ENCODE measurements at places on chromosomes 12 and 14.

- no peak for DNase-seq
Measured at GRCh38 chr12:75905922-75906321, 125.7 kb downstream of the PHLDA1 start.

DNA sequence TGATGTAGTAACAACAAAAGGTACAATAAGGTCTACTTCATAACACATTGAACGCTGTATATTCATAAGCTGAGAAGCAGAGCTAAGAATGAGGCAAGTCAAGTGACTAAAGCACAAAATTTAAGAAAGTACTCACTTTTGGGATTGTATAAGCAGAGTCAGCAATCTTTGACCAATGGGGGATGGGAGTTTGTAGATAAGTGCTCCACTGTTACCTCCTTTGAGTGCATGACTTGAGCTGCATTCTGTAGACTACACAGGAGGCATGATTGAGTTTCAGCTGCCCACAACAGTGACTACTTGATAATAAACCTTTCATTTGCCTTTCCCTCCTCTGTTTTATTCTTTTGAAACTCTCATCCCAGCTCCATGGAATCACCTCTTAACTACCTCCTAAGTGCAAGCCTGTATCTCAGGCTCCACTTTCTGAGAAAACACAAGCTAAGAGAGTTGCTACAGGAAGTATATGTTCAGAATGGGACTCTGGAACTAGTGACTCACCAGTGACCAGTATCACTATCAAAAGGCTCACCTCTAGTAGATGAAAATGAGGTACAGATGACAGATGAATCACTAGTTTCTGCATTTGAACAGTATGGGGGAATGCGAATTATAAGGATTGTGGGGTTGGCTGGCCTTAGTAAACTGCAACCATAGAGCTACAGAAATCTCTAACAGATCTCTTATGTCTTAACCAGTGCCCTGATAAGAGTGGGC, 49.2 kb downstream of the SLC35F4 start:
- no peak for DNase-seq

- peak; percentile 67 for DNase-seq
Measured at GRCh38 chr14:105448706-105449111, 25.9 kb upstream of the CRIP2 start.

DNA sequence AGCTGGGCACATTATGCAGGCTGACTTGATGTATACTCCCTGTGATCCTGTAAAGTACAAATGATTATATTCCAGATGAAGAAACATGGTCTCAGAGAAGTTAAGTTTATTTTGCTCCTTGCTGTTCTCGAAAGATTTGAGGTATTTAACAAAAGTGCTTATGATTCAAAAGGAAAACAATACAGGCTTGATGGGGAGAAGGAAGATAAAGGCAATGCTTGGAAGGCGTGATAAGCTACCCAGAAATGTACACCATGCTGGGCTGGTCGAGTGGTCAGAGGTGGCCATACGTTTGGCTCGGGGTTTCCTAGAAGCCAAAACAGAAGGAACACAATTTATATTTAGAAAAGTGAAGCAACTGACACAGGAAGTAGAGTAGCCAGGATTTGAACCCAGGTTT, 201.0 kb downstream of the KTN1 start:
- no peak for DNase-seq

GRCh38 chr14:93186466-93186865, 1.3 kb downstream of the LYSET start:
- DNase-seq = peak; percentile 31

GRCh38 chr14:96662116-96662970, 134.8 kb upstream of the VRK1 start:
- DNase-seq = no peak

GRCh38 chr14:64681796-64682710, 22.2 kb upstream of the PLEKHG3 start:
- no peak for DNase-seq

GRCh38 chr12:56257491-56258067, 605 bp downstream of the ANKRD52 start:
- DNase-seq = no peak

DNA sequence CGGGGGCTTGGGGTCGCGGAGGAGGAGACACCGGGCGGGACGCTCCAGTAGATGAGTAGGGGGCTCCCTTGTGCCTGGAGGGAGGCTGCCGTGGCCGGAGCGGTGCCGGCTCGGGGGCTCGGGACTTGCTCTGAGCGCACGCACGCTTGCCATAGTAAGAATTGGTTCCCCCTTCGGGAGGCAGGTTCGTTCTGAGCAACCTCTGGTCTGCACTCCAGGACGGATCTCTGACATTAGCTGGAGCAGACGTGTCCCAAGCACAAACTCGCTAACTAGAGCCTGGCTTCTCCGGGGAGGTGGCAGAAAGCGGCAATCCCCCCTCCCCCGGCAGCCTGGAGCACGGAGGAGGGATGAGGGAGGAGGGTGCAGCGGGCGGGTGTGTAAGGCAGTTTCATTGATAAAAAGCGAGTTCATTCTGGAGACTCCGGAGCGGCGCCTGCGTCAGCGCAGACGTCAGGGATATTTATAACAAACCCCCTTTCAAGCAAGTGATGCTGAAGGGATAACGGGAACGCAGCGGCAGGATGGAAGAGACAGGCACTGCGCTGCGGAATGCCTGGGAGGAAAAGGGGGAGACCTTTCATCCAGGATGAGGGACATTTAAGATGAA, 630 bp downstream of the FOS start:
- peak; percentile 60 for DNase-seq

- no peak for DNase-seq
Measured at GRCh38 chr12:18146363-18146762, 56.4 kb upstream of the RERGL start.

DNA sequence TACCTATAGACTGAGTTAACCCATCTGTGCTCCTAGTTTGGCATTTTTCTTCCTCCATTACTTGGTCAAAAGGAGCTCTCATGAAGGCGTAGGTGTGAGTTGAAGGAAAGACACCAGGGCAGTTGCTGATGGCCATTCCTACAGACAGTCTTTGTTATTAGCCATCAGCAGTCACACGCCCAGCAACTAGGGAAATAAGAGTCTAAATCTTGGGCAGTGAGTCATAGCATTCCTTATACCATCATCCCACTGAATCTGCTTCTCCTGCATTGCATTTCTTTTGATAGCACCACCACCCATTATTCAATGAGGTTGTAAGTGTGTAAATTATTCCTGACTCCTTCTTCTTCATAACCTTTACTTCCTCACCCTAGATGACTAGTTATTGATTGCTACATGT, 150.9 kb upstream of the IGF1 start:
- DNase-seq = no peak

DNA sequence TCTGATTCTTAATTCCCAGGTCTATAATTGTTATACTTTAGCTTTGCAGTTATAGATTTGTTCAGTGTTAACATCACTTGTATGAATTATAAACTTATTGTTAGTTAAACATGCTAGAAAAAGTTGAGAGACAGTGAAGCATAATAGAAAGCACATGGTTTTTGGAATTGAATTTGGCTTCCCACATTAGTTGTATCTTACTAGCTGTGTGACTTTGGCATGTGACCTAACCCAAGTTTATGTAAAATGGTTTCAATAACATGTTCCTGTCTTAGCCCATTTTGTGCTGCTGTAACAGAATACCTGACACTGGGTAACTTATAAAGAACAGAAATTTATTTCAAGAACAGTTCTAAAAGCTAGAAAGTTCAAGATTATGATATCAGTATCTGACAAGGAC, 146.3 kb downstream of the PDE3A start:
- DNase-seq = no peak

GRCh38 chr12:77189458-77189857, 124.1 kb upstream of the E2F7 start:
- DNase-seq = no peak

GRCh38 chr14:21098076-21098891, at the start of gene ZNF219:
Gene ZNF219 (minus strand): TSS chr14:21098655. CDS start chr14:21093591, 5,064 bp downstream.
- DNase-seq = peak; percentile 60

GRCh38 chr14:60512973-60513571, 4.1 kb downstream of the SIX6 start:
- no peak for DNase-seq

DNA sequence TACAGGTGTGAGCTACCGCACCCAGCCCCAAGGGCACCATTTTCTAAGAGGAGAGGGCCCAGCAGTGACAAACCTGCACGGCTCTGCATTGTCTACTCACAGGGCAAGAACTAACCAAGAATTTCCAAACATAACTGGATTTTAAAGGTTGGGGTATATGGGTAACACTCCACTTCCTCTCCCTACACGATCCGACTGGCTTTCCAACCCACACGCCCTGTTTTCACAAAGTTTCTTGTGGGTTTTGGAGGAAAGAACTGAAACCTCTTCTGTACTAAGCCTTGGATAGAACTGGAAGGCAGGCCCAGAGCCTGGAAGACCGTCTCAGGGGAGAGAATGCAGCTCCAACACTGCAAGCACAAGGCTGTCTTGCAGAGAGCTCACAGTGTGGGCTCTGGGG, 24.9 kb downstream of the SNRNP35 start:
- DNase-seq = no peak

DNA sequence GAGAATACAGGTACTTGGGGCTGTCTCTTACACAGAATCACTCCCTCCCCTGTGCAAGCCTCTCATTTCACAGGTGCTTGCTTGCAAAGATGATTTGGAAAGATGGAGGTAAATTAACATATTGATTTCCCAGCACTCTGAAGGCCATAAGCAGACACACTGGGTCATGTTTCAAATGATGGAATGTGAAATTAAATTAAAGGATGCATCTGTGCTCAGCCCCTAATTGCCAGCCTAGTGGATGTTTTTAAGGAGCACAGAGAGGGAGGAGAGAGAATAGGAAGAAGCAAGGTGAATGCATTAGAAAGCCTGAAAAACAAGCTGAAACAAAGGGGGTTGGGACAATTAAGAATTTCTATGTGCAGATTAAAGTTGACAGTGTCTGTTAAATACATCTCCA, 96.1 kb upstream of the GRIP1 start:
- no peak for DNase-seq

- no peak for DNase-seq
Measured at GRCh38 chr12:92675092-92675865, 27.5 kb upstream of the PLEKHG7 start.

DNA sequence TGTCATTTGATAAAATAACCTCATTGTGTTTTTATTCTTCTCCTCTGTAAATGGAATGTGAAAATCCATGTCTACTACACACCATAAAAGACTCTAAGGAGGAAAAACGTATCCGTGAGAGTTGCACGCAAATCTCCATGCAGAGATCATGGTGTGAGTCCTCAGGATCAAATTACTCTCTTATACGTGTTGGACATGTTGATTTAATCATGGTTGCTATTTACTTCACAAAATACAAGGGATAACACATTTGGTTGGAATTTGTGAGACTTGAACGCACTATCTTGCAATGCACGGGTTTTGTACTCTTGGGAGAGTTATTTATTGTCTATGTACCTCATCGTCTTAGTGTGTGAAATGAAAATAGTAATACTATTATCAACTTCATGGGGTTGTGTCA, 128.0 kb upstream of the RASSF8 start:
- no peak for DNase-seq

GRCh38 chr12:75548879-75549278, 37.5 kb upstream of the KRR1 start:
- no peak for DNase-seq

- DNase-seq = no peak
Measured at GRCh38 chr14:83757916-83758315, 1772.0 kb upstream of the FLRT2 start.

- DNase-seq = no peak
Measured at GRCh38 chr14:86430853-86431252, 900.9 kb downstream of the FLRT2 start.

DNA sequence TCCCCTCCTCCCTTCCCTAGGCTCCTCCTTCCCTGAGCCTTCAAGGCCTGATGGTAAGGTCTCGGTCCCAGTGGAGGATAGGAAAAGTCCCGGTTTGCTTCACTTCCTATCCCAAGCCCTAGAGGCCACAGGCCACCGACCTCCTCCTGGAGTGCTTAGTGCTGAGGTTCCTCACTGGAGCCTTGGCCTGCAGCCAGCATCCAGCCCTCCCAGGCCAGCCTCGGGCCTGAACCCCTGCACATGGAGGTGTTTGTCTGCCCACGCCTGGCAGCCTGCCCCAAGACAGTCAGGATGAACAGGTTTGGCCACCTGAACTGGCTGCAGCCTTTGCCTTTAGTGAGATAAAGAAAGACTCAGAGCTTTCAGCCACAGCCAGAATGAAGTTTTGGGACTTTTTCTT, 15.8 kb upstream of the KRT7 start:
- no peak for DNase-seq

- DNase-seq = no peak
Measured at GRCh38 chr12:43060742-43061141, 471.2 kb upstream of the PRICKLE1 start.

DNA sequence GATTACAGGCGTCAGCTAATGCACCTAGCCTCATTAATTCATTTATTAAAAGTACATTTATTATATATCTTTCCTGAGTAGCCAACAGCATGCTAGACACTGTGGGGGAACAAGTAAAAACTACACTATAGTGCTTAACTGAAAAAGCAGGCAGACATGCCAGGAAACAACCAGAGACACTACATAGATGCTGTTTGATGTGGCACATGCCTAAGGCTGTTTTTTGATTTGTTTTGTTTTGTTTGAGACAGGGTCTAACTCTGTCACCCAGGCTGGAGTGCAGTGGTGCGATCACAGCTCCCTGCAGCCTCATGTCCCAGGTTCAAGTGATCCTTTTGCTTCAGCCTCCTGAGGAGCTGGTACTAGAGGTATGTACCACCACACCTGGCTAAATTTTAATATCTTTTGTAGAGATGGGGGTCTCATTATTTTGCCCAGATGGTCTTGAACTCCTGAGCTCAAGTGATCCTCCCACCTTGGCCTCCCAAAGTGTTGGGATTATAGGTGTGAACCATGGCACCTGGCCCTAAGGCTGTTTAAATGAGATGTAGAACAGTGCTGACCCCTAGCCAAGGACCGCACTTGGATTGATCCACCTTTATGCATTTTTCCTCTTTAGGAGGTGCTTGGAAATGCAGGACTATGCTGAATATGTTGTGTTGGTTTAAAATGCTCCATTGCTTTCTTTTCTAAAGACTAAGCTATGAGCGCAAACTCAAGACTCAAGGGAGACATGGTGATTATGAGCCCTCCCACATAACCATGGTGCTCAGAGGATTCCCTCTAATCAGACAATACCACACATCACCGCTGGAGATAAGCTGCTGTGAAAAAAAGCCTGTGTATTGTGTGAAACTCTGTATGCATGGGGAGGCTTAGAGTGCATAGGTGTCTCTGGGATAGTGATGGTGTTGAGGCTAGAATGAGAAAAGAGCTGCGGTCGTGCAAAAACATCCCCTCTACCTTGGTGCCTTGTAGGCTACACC, 10.5 kb upstream of the C14orf93 start:
- DNase-seq = peak; percentile 90

DNA sequence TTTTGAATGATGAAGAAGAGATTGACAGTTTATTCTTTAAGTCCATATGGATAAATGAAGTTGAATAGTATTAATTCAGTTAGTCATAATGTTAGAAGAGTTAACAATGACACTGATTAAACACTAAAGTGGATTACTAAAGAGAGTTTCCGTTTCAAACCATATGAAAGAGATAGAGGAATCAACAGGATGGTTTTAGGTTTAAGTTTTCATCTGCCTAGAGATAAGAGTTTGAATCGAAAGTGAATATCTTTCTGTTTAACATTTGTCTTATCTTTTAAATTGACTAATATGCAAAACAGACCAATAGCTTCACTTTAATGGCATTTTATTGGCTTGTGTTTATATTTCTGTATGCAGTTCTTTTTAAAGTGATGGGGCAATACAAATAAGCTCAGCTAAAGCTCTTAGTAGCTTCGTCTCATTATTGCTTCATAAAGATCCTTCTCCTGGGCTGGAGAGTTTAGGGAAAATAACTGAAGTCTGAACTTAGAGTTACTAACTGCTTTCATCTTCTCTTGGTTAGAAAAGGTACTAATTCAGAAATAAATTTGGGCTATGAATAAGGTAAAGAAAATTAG, 66.0 kb downstream of the MIPOL1 start:
- DNase-seq = no peak

Measured in hematopoietic multipotent progenitor cell treated with erythropoietin and hydrocortisone succinate and interleukin-3 and kit ligand, for 8 days (in vitro differentiated cells).